ENCODE measurements at places on chromosomes 3 and 15.
A peak's percentile ranks its signal among the peaks of the same experiment; 100 is the strongest.

DNA sequence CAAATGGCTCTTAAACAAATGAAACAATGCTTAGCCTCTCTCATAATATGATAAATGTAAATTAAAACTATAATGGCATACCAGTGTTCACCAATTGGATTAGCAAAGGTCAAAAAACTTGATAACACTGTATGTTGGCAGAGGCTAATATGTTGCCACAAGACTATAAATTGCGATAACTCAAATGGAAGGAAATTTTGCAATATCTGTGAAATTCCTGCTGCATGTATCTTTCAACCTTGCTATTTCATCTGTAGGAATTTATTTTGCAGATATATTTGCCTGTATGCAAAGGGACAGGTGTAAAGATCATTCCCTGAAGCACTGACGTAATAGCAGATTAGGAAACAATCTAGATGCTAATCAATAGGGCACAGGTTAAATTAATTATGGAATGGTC, 191.4 kb upstream of the EIF1B start:
- no peaks in the 10 kb centered on the region for H3K36me3 ChIP-seq
- no peaks in the 10 kb centered on the region for H3K27me3 ChIP-seq
- no peak overlapping the region for H3K27ac ChIP-seq
- no peaks in the 10 kb centered on the region for H3K4me1 ChIP-seq

DNA sequence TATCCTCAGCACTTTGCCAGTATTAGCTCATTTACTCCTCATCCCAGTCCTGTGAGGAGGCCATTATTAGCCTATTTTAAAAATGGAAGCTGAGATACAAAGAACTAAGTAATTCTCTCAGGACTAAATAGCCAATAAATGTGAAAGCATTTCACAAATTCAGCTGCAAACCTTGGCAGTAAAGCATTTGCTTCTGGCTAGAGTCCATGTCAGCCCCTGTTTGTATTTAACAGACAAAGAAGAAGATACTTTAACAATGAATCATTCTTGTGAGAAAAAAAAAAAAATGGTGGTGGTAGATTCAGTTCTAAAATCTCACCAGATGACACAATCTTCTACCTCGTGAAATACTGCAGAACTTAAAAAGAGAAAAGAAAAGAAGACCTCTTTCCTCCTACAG, 85.0 kb upstream of the CNTN6 start:
- no peak for DNase-seq
- no peaks in the 10 kb centered on the region for H3K4me1 ChIP-seq
- no peaks in the 10 kb centered on the region for H3K36me3 ChIP-seq
- no peak overlapping the region for H3K4me3 ChIP-seq

DNA sequence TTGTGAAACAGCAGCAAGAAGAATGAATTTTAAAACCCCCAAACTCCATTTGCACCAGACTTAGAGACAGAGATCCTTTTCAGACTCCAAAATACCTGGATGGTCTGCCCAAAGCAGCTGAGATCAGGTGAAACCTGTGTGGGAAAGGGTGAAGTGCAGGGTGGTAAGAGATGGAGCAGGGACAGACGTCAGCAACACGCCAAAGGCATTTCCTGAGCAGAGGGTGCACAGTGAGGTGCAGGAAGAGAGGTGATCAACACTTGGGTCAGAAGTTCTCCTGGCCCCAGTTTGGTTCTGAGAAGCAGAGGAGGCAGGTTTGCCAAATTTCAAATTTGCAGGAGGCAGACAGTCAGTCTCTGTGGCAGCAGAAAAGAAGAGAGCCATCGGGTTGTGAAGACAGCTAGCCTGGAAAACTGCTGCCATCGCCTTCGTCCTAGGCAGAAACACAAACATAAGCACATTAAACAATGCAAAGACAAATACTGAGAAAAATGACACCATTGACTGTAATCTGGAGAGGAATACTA, 9.8 kb downstream of the CCR4 start:
- no peak for DNase-seq
- H3K4me1 ChIP-seq: no peaks in the 10 kb centered on the region
- H3K4me3 ChIP-seq: no peak overlapping the region
- no peak overlapping the region for H3K27ac ChIP-seq
- H3K27me3 ChIP-seq: no peaks in the 10 kb centered on the region

GRCh38 chr15:78859971-78860719, 12.5 kb upstream of the MORF4L1 start:
- peak overlapping the region; percentile 25 for H3K4me3 ChIP-seq
- H3K36me3 ChIP-seq: no peaks in the 10 kb centered on the region
- no peaks in the 10 kb centered on the region for H3K4me1 ChIP-seq
- H3K27me3 ChIP-seq: no peaks in the 10 kb centered on the region
- peak overlapping the region; percentile 74 for H3K27ac ChIP-seq

- no peaks in the 10 kb centered on the region for H3K4me1 ChIP-seq
- H3K36me3 ChIP-seq: peaks cover 5% of the 10 kb centered on the region
- H3K4me3 ChIP-seq: no peak overlapping the region
These were observed 14.7 kb downstream of the BNIP2 start for GRCh38 chr15:59674361-59674877.

DNA sequence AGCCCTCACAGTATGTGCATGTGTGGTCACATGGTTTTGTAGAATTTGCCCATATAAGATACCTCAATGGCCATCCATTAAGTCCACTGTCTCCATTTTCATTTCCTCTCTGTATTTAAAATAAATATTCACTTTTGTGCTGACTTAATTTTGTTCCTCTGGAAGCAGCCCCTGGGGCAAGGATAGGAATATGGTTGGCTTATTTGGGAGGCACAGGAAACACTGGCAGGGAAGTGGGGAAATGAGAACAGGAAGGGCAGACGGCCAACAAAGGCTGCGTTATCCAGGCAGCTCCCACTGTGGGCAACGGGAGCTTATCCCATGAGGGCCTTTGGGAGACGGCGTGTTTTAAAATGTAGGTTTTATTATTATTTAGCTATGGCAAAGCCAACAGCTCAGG, 148.6 kb downstream of the SHQ1 start:
- no peak overlapping the region for H3K4me3 ChIP-seq
- DNase-seq: no peak
- no peaks in the 10 kb centered on the region for H3K4me1 ChIP-seq
- no peak overlapping the region for H3K27ac ChIP-seq
- no peaks in the 10 kb centered on the region for H3K27me3 ChIP-seq
- H3K36me3 ChIP-seq: no peaks in the 10 kb centered on the region

DNA sequence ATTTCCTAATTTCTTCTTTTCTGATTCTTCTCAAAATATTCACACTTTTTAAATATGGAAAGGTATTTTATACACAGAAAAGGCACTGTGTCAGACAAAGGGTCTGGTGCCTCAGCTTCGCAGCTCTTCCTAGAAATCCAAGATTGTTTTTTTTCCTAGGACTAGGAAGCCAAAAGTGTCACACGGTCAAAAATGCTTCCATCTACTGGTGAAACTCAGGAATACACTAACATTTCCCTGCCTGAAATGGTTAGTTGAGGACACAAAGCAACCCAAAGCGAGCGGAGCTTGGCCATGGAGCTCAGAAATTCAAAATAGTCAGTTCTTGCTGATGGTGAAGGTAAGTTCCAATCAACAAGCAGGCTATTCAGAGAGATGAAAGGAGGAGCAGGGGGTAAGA, 426.5 kb upstream of the RASGRP1 start:
- H3K36me3 ChIP-seq: no peaks in the 10 kb centered on the region
- no peaks in the 10 kb centered on the region for H3K4me1 ChIP-seq
- H3K4me3 ChIP-seq: no peak overlapping the region
- no peak for DNase-seq
- H3K27ac ChIP-seq: no peak overlapping the region
- no peaks in the 10 kb centered on the region for H3K27me3 ChIP-seq

DNA sequence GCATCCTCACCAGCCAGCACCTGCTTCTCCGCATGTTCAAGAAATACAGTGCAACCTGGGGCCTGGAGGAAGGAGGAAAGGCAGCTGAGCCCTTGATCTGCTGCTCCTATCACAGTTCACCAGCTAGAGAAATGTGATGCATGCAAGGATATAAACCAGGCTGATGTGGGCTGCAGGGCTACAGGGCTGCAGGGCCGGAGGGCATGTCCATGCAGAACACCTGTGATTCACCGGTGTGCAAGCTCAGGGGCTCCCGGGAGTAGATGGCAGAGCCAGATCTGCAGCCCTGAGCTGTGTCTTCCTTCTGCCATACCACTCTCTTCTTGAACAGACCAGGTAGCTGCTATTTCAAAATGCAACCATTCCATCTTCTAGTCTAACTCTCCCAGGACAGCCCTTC, 84.9 kb downstream of the HMG20A start:
- H3K27ac ChIP-seq: no peak overlapping the region
- H3K27me3 ChIP-seq: no peaks in the 10 kb centered on the region
- no peak for DNase-seq
- no peak overlapping the region for H3K4me3 ChIP-seq
- H3K4me1 ChIP-seq: peaks cover 6% of the 10 kb centered on the region

- no peaks in the 10 kb centered on the region for H3K36me3 ChIP-seq
- no peak for DNase-seq
- peaks cover 79% of the 10 kb centered on the region for H3K27me3 ChIP-seq
- no peaks in the 10 kb centered on the region for H3K4me1 ChIP-seq
These were observed 6.9 kb upstream of the FOXB1 start for GRCh38 chr15:59997070-59997701.

- H3K4me3 ChIP-seq: no peak overlapping the region
- no peaks in the 10 kb centered on the region for H3K4me1 ChIP-seq
- H3K27ac ChIP-seq: no peak overlapping the region
- H3K36me3 ChIP-seq: no peaks in the 10 kb centered on the region
- DNase-seq: no peak
These were observed 28.8 kb upstream of the GYG1 start for GRCh38 chr3:148962513-148962912.

- H3K27me3 ChIP-seq: no peaks in the 10 kb centered on the region
- no peak overlapping the region for H3K27ac ChIP-seq
- no peak for DNase-seq
- no peaks in the 10 kb centered on the region for H3K4me1 ChIP-seq
- H3K36me3 ChIP-seq: no peaks in the 10 kb centered on the region
These were observed 1603.5 kb downstream of the SI start for GRCh38 chr3:163474766-163475165.

- H3K36me3 ChIP-seq: no peaks in the 10 kb centered on the region
- no peak overlapping the region for H3K27ac ChIP-seq
- no peaks in the 10 kb centered on the region for H3K4me1 ChIP-seq
- no peak overlapping the region for H3K4me3 ChIP-seq
- DNase-seq: no peak
These were observed 254.2 kb downstream of the NSUN3 start for GRCh38 chr3:94317017-94317416.

DNA sequence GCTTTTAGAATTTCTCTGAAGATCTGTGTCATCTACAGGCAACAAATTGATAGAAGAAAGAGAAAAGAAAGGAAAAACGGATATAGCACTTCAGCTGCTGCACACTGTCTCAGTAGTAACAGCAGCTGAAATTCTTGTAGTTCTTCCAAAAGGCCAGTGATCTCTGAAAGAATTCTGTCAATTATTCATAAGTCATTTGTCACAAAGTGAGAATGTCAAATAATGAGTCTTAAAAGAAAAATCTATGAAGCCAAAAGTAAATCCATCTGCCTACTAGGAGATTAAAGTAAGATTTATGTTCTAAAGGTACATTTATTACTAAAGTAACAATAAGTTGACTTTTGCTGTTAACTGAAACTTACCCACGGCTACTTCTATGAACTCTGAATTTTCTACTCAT, 24.6 kb downstream of the IFT80 start:
- DNase-seq: no peak
- no peak overlapping the region for H3K27ac ChIP-seq
- H3K27me3 ChIP-seq: no peaks in the 10 kb centered on the region
- no peak overlapping the region for H3K4me3 ChIP-seq
- H3K4me1 ChIP-seq: no peaks in the 10 kb centered on the region
- H3K36me3 ChIP-seq: no peaks in the 10 kb centered on the region

- H3K27me3 ChIP-seq: no peaks in the 10 kb centered on the region
- no peak overlapping the region for H3K27ac ChIP-seq
- H3K36me3 ChIP-seq: no peaks in the 10 kb centered on the region
- no peaks in the 10 kb centered on the region for H3K4me1 ChIP-seq
- DNase-seq: no peak
These were observed 32.2 kb downstream of the ADGRG7 start for GRCh38 chr3:100641471-100642032.

DNA sequence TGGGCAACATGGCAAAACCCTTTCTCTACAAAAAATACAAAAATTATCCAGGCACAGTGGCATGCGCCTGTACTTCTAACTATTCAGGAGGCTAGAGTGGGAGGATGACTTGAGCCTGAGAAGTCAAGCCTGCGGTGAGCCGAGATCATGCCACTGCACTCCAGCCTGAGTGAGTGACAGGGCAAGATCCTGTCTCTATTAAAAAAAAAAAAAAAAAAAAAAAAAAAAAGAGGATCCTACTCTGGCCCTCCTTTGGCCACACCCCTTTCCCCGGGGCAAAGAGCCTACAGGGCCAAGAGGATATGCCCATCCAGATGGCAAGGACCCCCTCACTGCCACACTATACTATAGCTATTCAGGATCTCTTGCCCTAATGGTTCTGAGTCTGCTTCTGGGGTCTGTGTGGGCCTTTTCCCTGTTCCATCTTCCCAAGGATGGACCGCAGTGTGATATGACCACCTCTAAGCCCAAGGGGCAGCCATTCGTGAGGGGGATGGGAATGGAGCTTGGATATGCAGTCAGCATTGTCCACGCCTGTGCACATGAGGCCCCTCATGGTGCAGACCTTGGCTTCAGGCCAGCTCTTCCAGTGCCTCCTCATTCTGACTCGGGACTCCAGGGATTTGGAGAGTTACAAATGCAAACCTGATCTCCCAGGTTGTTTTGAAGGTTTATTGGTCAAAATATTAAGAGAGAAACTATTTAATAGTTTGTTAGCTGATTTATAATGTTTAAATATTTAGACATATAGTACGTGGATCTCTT, 7.3 kb downstream of the TYRO3 start:
- H3K27ac ChIP-seq: no peak overlapping the region
- H3K4me3 ChIP-seq: no peak overlapping the region
- H3K36me3 ChIP-seq: no peaks in the 10 kb centered on the region
- DNase-seq: no peak

GRCh38 chr3:169149349-169149890, 514.1 kb downstream of the MECOM start:
- no peaks in the 10 kb centered on the region for H3K4me1 ChIP-seq
- H3K36me3 ChIP-seq: no peaks in the 10 kb centered on the region
- H3K27me3 ChIP-seq: no peaks in the 10 kb centered on the region
- H3K27ac ChIP-seq: no peak overlapping the region
- H3K4me3 ChIP-seq: no peak overlapping the region

DNA sequence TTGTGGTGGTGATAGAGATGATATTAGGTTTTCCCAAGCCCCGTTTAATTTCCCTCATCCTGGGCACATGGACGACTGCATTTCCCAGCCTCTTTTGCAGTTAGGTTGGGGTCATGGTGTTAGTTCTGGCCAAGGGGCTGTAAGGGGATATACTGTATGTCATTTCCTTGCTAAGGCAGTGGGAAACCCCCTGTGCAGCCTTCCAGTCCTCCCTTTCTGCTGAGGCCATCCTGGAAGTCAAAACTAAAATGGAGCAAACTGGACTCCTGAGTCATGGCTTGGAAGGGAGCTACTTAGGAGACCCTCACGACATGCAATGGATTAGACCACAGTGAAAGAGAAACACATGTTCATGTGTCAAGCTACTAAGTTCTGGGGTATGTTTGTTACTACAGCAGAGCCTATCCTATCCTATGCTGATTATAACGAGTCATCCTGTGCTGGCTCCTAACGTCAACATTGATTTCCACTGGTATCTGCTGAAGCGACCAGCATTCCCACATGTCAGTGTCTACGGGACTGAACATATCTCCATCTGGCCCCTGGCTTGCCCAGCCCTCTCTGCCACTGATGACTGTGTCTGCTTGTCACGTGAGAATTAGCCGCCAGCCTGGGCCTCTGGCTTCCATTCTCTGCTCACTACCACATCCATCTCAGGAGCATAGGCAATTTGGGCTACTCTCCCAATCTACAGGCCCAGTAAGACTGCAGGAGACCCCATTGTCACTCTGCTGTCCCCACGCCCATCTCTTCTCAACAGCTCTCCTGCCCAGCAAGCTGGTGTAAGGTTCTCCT, 85.6 kb upstream of the MEF2A start:
- no peaks in the 10 kb centered on the region for H3K27me3 ChIP-seq
- H3K4me1 ChIP-seq: no peaks in the 10 kb centered on the region
- H3K4me3 ChIP-seq: no peak overlapping the region
- no peaks in the 10 kb centered on the region for H3K36me3 ChIP-seq
- no peak for DNase-seq
- H3K27ac ChIP-seq: no peak overlapping the region

All from prostate gland (tissue), 2 donors.